Stimulated activated CD4-positive, alpha-beta T cell treated with anti-CD3 and anti-CD28 coated beads, Interleukin-1b, Interleukin-23, amount 100 ng/mL, for 48 hours (primary cell): ENCODE measurements at places on chromosomes 3 and 15.

GRCh38 chr3:27590437-27591298, 106.5 kb upstream of the SLC4A7 start:
- no peak for DNase-seq

DNA sequence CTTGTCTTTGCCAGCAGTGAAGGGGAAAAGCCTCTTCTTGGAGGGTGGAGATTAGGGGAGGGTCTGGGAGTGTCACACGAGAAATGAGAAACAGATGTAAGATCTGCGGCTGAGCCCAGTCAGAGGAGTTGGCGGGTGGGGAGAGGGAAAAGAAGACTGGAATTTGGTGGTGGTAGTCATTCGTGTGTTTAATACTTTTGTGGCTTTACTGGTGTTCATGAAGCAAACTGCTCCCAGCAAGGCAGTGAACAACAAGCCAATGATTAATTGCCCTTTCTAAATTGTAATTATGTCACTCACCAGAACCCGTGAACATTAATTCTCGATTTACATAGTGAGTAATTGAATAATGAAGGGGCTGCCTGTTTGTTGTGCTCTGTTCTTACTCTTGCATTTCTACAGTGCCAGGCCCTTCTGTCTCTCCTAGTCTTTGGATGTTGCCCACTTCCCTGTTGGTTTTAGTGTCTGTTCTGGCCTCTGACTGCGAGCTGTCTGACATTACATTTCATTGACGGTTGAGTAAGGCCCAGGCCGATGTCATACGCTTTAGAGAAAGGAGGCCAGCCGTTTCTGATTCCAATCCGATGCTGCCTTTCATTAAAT, 78.0 kb downstream of the CHCHD6 start:
- DNase-seq, result no peak

GRCh38 chr15:80758130-80758745, 20.9 kb upstream of the CEMIP start:
- no peak for DNase-seq

DNA sequence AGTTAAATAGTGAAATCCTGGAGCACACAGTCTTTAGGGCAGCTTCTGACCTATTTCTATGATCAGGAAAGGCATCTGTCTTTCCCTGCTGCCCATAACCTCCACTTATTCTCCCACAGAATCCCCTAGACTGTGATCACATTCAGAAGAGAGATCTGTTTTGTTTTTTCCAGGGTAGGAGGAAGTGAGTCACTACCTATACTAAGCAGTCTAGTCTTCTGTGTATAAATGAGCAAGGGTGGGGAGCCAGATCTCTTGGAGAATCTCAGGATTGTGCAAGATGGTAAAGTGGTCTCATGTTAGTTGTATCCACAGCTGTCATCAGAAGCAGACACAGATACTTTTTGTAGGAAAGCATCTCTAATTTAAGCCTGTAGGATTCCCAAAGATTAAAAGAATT, 11.8 kb upstream of the FBXO22 start:
- no peak for DNase-seq

DNA sequence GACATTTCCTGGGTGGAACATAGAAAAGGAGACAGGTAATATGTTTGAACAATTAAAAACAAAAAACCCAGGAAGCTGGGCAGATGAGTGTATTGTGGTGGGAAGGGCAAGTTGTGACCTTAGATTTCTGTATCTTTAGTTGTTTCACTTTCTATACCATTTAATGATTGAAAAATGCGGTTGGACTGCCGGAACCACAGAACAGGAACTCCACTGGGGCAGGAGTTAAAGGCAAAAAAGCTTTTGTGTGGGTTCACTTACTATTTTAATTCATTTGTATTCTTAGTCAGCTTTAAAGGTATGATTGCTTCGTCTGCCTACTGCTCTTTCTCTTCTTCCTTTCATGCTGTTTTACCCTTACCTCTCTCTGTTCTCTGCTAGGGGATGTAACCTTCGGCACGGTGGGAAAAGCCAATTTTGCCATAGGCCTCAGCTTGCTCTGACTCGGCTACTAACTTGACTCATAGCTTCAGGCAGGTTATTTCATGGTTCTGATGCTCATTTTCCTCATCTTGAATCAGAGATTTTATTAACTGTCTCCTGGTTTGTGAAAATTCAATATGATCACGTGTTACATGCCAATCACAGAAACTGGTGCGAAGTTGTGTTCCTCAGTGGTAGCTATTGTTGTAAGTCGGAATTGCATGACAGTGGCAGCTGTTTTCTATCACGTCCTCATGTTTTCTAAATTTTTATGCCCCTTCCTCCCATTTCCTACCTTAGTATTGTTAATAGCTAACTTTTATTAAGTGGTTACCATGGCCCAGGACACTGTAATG, 1.6 kb upstream of the MCTP2 start:
- DNase-seq, result peak; percentile 74

DNA sequence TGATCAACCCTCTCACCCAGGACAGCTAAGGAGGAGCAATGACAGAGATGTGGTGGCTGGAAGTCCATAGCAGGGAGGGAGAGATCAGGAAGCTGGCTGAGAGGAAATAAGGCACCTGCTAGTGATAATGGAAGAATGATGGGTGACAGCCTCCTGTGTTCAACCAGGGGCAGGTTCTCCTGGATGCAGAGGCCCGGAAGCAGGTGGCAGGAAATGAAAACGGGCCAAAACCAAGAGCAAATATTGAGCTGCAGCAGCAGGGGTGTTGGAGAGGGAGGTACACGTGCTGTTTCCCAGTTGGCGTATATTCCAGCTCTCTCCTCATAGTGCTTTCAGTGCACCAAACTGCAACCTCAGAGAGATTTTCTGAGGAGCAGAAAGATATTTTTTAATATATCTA, 213.4 kb upstream of the TBL1XR1 start:
- no peak for DNase-seq

DNA sequence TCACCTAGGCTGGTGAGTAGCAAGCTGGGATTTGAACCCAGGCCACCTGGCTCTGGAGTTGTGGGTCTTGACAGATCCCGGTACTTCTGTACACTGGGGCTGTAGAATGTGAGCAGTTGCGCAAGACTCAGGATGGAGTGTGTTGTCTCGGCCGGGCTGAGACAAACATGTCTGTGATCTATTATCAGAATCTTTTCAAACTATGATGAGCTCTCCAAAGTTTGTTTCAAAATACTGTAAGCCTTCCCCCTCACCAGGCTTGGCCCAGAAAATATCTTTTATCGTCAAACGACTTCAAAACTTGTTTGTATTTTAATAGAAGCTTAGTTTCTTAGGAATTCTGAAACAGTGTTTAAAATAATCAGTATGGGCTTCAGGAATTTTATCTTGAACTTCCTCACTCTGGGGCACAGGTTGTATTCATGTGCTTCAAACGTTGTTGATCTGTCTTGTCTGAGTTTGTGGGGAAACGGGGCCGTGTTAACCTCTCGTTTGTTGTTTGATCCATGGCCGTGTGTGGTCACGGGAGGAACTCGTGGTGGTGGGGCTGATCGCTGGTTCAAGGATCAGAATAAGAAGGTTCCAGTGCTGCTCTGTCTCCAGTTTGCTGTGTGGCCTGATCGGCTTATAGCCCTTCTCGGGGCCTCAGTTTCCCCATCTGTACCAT, 40.3 kb upstream of the TFRC start:
- DNase-seq, result no peak

DNA sequence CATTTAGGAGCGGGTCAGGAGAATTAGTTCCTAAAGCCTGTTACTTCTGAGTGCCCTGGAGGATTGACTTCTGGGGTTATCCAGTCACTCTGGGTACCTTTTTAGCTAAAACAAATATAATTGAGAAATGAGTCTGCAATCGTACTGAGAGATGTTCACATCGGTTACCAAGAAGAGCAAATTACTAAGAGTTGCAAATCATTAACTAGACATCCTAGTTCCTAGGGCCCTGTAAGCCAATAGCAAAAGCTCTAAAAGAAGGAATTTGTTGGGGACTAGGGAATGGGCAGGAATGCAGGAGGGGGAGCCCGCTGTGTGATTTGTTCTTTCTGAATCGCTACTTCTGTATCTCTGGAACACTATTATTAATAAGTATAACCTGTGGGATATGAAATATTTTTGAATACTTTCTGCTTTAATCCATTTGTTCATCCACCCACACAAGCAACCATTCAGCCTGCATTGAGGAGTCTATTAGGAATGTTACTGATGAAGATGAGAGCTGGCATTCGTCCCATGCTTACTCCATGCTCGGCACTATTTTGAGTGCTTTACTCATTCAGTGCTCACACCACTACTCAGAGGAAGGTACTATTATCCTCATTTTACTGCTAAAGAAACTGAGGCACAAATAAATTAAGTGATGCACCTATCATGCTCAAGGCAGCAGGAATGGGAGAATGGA, 31.5 kb upstream of the KY start:
- DNase-seq, result no peak

DNA sequence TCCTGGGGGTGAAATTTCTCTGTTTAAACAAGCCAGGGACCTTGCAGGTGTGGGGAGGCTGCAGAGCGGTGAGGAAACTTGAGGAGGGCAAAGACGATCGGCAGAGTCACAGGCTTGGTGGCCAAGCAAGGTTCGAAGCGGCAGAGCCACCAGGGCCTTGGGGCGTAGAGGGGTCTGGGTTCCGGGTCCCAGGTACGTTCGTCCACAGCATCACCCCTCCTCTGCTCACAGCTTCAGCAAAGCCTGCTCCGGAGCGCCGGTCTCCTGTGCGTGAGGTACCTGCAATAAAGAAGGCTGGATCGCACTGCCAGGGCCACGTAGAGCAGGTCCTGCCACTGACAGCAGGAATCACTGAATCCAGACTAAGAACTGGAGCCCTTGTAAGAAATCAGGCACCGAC, 66.8 kb upstream of the PCSK6 start:
- no peak for DNase-seq

- DNase-seq, result no peak
Observed at GRCh38 chr3:148657470-148657869, 40.2 kb upstream of the AGTR1 start.

DNA sequence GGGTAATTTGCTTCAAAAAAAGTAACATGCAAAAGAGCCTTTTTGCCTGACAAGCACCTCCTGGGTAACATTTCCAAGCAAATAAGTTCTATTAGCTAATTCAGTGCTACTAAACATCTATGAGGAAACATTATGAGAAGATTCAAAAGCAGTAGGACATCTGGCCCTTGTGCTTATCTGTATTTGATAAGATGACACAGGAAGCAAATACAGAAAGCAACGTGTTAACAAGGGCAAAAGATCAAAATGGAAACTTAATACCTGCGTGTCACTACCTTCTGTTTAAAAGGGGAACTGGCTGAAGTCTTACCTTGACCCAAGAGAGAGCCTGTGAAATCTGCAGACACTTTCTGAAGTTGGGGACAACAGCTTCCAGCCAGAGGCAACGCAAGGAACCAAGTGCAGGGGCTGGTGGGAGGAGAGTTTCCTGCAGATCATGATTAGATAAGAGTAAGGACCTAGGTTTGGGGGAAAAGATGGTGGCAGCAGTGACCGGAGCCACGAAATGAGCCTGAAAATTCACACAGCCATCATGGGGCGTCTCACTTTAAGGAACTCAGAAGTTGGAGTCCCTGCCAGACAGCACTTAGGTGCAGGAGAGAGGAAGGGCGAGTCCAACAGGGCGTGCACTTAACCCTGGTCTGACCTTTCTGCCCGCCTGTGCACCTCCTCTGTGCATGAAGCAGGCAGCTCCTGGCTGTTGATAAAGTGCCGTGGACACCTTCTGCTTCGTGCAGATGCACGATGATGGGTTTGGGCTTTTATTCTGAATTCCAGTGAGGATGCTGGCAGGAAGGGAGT, 153.6 kb upstream of the BHLHE40 start:
- DNase-seq, result no peak

DNA sequence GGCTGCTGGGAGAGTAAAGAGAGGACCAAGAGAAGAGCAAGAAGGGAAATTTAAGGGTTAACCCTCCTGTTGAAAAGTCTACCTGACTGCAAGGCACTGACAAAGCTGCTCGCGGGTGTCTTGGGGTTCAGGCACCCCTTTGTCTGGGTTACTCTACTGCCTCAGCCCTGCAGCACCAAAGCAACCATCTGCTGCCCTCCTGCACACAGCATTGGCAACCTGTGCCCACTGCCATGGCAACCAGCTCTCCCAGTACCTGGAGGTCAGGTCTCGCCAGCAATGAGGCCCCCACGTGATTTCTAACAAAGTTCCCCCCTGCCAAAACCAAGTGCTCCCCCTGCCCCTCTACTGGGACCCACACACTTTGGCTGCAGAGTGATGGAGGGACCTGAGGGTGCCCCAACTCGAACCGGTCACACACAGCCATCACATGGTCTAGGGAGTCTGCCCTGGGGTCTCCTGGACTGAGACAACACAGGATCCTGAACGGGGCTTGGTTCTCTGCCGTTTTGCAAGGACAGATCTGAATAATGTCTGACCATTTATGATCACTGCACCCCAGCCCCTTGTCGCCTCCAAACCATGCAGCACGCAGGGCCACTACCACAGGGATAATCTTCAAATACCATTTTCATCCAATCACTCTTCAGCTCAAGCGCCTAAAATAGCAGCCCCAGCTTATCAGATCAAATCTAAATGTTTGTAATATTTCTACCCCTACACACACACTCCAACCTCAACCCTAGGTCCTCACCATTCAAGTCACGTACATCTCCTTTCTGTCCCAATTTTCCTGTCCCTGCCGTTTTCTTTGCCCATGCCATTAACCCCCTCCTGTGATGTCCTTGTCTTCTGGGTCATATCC, 50.7 kb downstream of the ADCY5 start:
- no peak for DNase-seq

DNA sequence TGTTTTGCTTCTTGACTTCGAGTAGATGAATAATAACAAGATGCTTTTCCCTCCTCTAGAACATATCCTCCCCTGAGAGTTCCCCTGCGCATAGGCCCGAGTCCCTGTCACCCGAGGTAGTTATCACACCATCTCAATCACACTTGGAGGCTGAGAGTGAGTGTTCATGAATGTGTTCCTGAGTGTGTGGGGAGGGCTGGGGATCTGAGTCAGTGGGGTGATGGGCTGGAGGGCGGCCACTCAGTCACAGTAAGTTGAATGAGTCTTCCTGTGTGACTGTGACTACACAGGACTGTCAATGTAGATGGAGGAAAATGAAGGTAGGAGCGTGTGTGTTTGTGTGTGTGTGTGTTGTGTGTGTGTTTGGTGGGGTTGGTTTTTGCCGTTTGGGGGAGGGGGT, 71.0 kb downstream of the SETD5 start:
- DNase-seq, result peak; percentile 56

DNA sequence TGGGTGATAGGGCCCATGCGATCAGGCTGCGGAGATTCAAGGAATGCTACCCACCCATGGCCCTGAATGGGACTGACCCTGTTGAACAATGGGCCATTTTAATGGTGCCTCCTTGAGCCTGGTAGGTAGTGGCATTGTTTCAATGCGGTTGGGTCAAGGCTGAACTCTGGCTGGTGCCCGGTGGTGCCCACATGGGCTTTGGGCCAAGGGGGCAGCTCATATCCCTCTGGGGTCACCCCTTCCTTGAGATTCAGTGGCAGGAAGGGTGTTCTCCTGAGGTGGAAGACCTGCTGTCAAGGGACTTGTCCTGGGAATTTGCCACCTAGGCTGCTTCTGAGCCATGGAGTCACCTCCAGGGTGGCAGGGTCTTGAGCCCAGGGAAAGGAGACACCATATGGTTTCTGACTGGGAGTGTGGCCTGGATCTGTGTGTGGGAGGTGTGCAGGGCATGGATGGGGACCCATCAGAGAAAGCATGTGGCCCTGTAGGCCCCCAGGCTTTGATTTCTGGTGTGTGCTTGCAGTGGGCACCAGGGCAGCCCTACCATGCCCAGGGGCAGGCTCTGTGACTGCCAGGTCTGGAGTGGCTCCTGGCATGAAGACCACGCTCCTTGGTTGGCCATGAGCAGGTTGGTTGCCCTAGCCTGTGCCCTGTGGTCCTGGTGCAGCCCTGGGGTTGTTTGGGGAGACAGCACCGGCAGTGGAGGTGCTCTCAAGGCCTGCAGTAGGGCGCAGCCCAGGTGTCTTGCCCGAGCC, 199.9 kb downstream of the UBE3A start:
- DNase-seq, result no peak

GRCh38 chr3:184600685-184601377, 39.2 kb downstream of the EPHB3 start:
- DNase-seq, result no peak
